ENCODE measurements at places on chromosomes 7 and 10.

DNA sequence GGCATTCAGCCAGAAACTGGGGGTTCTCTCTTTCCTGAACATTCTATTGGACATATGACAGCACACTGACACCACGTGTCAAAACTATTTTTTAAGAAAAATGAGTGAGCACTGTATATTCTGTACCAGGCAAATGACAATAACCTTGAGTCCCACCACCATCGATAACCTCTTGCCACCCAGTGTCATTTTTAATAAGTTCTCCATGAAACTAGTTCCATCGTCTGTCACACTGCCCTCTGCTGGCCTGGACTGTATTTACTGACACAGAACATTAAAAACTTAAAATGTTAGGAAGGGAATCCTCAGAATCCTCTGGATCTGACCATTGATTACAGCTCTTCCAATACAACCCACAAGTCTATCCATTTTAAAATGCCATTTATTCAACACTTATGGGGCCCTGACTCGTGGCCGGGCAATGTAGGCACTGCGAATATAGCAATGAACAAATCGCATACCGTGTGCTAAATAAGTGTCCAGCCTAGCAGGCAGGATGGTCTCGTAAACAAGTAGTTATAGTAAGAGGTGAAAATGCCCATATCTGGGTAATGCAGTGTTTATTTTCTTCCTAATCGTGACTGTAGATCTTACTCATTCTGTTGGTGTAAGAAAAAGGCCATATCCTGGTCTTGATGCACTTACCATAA, 35.9 kb upstream of the CACNB2 start:
- peak; percentile 10 for DNase-seq

- DNase-seq, result no peak
Observed at GRCh38 chr10:112202076-112202475, 18.5 kb upstream of the GPAM start.

GRCh38 chr10:102523250-102524029, 19.7 kb downstream of the SUFU start:
- DNase-seq, result no peak

DNA sequence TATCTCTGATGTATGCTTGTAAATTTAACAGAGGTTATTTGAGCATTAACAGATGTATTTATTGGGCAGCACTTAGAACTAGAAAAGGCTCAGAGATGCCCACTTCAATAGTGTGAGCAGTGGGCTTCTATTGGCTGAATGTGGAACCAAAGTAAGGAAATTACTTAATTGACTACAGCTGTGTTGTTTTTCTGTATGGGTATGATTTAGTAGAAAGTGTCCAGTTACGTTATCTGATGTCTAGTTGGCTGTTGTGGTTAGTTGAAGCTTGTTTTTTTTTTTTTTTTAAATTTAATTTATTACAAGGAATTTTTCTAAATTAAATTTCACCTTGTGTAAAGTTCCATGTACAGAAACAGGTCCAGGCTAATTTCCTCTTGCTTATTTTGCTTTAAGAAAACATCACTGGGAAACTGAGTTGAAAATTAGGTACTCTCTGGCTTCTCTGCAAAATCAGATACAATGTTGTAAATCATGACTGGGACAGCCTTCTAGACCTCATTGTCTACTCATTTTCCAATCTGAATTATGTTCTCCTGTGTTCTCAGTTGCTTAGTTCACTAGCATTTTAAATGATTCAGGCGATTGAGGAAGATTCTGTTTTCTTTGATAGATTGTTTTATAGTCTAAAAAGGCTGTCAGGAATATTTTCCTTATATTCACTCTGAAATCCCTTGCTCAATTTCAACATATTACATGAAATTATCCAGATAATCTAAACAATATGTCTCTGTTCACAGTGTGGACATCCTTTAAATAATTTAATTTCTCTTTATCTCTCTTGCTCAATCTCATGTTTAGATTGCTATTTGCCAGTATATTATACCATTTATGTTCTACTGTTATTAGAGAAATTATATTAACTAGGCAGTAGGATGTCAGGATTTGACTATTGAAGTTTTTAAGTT, 53.0 kb downstream of the PHF14 start:
- DNase-seq, result no peak

GRCh38 chr10:45520476-45520875, 146.5 kb downstream of the ALOX5 start:
- no peak for DNase-seq

- DNase-seq, result no peak
Observed at GRCh38 chr10:111872591-111872990, 311.0 kb downstream of the GPAM start.

DNA sequence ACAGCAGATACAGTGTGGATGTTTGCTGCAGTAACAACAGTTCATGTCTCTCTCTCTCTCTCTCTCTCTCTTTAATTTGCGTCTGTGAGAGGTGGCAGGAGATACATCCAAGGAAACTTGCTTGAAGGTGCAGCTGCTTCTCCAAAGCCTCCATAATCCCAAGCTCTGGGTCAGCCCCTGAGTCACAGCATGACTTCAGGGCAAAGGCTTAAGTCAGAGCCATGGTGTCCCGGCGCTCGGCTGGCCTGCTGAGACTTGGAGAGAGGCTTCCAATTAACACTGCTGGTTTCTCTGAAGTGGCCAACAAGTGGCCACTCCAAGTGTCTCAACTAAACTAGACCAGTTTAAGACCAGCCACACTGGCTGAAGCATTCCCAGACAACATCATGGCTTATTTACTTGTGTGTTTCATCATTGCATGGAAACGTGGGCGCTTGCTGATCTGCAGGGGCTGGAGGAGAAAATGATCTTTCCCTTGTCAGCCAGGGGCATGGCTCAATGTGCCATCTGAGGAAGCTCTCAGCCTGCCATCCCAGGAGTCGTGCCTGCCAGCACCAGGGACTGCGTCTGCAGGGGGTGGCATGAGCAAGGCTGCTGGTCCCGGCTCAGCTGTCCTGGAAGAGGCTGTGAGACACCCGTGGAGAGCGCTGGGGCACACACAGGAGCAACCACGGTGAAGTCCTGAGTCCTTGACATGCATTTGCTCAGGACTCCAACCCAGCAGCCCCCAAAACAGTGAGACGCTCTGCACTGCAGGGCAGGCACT, 254.2 kb downstream of the COBL start:
- DNase-seq, result no peak

- no peak for DNase-seq
Observed at GRCh38 chr7:66296557-66296956, 91.4 kb downstream of the TPST1 start.

GRCh38 chr10:75655791-75656451, 224.5 kb downstream of the LRMDA start:
- DNase-seq, result no peak

DNA sequence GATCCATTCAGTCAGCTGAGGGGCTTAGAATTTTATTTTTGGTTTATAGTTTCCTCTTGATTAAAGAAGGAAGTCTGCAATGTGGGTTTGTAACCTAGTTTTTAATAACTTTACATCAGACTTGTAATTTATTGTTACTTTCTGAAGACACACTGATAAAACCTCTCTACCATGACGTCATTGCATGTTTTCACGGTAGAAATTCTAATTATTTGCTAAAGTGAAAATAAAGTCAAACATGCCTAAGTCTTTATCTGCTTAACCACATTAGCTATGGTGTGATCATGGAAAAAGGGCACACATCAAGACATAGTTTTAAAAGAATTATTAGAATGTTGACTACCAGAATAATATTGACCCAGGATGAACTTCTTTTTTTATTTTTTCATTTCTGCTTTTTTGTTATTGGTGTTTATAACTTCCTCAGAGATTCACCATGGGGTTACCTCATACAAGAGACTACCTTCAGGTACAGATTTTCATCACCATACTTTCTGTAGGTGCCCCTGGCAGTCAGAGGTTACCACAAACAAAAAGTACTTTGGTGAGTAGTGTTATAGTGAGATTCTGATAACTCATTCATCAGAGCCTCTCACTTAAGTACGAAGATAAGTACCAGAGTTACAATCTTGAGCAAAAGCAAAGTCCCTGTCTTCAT, 7.0 kb upstream of the PANK1 start:
- DNase-seq, result no peak

GRCh38 chr7:96250776-96251361, 71.0 kb downstream of the SLC25A13 start:
- no peak for DNase-seq

- no peak for DNase-seq
Observed at GRCh38 chr7:80791509-80791929, 127.3 kb downstream of the SEMA3C start.

GRCh38 chr7:38795593-38795992, 113.4 kb downstream of the VPS41 start:
- DNase-seq, result no peak

GRCh38 chr10:108360187-108360586, 1195.7 kb upstream of the SORCS1 start:
- DNase-seq, result no peak

DNA sequence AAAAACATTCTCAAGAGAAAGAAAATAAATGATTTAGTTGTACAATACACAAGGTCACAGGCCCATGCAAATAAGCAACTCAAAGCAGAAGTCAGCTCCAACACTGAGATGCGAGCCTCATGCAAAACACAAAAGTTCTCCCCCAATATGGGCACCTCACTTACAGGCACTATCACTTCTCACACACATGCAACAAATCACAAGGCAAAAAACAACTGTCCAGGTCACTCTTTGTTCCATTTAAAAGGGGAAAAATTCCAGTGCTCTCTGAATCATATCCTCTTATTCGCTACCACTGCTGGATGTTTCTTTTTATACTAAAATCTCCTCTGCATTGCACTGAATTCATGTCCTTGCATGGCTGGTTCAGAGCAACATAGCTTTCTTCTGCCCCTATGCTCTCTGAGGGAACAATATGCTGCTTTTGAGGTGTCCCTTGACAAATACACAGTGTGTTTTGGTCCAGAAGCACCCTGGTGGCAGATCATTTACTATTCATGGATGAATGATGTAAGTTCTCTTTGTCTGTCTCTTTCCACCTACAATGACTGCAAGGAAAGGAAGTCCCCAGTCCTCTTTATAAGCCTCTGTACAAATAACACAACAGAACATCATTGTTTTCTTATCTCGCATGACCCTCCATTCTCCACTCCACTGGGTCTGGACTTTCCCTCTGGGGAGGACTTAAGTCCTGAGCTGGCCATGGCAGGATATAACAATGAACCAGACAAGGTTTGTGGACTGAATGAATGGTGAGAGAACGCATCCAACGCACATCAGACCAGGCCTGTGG, 85.4 kb upstream of the GSDME start:
- no peak for DNase-seq

GRCh38 chr7:66583490-66584110, 45.1 kb upstream of the KCTD7 start:
- DNase-seq, result no peak

- no peak for DNase-seq
Observed at GRCh38 chr7:732094-732541, 5.0 kb upstream of the PRKAR1B start.

DNA sequence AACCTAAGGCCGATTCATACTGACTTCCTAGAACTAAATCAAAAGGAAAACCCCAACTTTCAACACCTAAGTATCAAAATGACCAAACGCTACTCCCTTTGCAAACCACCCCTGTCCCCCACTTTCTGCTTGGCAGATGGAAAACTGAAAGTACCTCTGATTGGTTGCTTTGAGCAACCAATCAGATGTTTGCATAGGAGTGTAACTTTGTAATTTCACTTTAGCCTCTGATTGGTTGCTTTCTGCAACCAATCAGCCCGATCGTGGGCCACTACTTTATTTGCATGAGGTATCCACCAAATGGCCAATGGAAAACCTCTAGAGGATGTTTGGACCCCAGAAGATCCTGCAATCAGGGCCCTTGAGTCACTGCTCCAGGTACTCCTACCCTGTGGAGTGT, 12.3 kb upstream of the SNX10 start:
- no peak for DNase-seq

GRCh38 chr7:31105256-31105950, 53.3 kb downstream of the ADCYAP1R1 start:
- DNase-seq, result no peak

DNA sequence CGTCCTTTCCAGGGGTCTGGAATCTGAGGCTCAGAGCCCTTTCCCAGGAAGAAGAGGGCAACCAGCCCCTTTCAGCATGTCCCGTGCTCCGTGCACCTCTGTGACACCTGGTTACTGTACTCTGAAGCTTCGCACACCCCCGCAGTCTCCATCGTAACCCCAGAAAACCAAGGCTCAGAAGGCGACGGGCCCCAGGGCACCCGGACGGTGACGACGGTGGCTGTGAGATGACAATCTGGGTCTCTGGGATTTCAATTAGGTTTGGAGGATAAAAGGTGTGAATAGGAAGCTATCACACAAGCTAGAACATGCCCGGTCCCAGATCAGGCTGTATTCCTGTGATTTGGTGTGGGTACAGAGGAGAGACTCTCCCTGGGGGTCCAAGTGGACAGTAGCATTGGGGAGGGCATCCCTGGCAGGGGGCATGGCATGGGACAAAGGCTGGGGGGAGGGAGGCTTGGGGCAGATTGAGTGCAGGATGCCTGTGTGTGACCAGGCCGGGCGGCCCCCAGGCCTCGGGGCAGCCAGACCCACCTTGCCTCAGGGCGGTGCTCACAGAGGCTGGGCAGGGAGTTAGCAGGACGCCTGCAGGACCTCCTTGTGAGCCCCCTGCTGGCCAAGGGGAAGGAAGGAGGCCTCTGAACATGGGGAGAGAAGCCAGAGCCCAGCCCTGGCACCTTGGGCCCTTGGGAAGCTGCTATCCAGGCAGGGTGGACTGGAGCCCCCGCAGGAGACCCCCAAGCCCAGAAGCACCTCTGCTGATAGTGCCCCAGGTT, 23.4 kb upstream of the PSMG3 start:
- no peak for DNase-seq

GRCh38 chr7:1093916-1094508, 6.1 kb downstream of the GPER1 start:
- no peak for DNase-seq

DNA sequence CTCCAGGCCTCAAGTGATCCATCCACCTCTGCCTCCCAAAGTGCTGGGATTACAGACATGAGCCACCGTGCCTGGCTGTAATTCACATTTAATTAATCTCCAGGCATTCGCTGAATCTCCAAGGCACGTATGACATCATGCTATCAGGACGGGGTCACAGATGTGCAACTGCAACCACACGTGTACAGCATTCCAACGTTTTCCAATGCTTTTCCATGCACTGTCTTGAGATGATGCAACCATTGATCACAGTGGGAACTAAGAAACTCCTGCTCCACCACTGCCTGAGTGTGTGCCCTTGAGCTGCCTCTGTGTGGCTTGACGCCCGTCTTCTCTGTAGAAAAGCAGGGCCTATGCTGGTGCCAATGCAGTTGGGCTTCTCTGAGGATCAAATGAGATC, 119.8 kb upstream of the LYZL2 start:
- DNase-seq, result no peak
